ENCODE measurements at places on chromosomes 2 and 18.

DNA sequence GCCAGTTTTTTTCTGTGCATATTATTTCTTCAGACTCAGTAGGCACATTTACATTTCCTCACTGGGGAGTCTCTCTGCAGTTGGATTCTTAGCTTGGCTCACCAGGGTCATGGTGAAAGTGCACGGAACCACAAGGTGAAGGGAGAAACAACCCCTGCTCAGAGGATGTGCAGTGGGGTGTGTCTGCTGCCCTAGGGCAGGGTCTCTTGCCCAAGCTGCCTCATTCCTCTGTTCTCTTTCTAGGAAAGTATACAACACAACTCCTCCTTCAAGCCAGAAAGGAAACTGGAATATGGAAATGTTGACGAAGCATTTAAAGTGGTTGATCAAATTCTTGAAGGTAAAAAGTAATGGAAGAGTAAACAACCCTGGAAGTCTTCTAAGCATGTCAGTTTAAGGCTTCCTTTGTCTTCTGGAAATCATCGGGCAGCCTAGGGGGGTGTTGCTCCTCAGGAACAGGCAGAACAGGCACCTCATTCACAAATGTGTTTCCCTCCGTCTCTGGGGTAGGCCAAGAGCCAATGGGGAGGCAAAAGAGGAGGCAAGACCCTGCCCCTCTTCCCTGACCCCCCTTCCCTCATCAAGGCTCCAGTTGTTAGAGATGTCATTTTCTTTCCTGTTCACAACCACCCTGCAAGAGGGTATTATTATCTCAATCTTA is 41.4 kb downstream of the AOX1 start:
- DNase-seq, result no peak

- no peak for DNase-seq
Observed at GRCh38 chr2:229388731-229389130, 117.6 kb upstream of the PID1 start.

DNA sequence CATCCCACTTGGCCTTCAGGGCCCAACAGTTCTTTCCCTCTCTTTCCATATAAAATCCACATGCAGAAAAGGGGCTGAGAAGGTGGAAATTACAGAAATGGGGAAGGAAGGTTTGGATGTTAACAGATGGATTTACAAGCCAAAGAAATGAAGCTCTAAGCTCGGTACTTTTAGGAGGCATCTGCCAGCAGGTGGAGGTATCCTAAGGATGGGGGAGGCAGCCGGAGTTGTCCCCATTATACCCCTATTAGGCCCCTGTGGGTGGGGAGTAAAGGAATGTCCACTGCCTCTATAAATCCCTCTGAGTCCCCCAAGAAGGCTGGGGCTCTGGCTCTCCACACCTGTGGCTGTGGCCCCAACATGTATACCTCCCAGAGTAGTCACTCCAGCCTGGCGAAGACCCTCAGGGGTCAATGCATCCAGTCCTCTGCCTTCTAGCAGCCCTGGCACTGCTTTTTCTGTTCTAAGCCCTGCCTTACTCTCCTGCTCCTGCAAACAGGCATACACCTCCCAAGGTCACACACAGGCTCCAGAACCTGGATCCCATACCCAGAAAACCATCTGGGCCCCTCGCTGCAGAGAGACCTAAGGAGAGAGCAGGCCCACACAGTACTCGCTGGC is 1.2 kb downstream of the FBXO41 start:
- no peak for DNase-seq

- DNase-seq, result no peak
Observed at GRCh38 chr2:44578471-44579093, 216.8 kb downstream of the CAMKMT start.

- DNase-seq, result no peak
Observed at GRCh38 chr2:34365932-34366331, 766.8 kb upstream of the FAM98A start.

- no peak for DNase-seq
Observed at GRCh38 chr2:224869601-224870233, 153.6 kb upstream of the CCDC195 start.

GRCh38 chr2:46634905-46635304 is 155.5 kb downstream of the TMEM247 start:
- DNase-seq, result no peak

- no peak for DNase-seq
Observed at GRCh38 chr2:152875701-152876695, 157.6 kb downstream of the ARL6IP6 start.

- no peak for DNase-seq
Observed at GRCh38 chr18:32770054-32770665, 2.7 kb downstream of the KLHL14 start.

- no peak for DNase-seq
Observed at GRCh38 chr2:56132138-56132537, 51.7 kb upstream of the CCDC85A start.

- DNase-seq, result no peak
Observed at GRCh38 chr2:57881998-57882888, 164.4 kb upstream of the VRK2 start.

Data from stimulated activated CD8-positive, alpha-beta memory T cell treated with anti-CD3 and anti-CD28 coated beads, Interleukin-7, amount 100 ng/mL, for 48 hours (primary cell).